ENCODE measurements at places on chromosomes 1 and 21. TPM values are rescaled to one million over a fixed set of nuclear protein-coding genes. Genes with fewer than 3 reads are reported as not detected.

SAMD11 gene
- 0.51 TPM for total RNA-seq

CC2D1B gene
- total RNA-seq, result 32.5 TPM

TTC39A gene
- 21.3 TPM for total RNA-seq

CTSK gene
- 2.0 TPM for total RNA-seq

LYPD8 gene
- total RNA-seq, result not detected

RPRD2 gene
- total RNA-seq, result 8.1 TPM

GRCh38 chr1:193940176-193940575, 753.8 kb upstream of the B3GALT2 start:
- no peak for DNase-seq

- DNase-seq, result no peak
These were observed 45.6 kb downstream of the IL23R start for GRCh38 chr1:67211589-67212563.

DNA sequence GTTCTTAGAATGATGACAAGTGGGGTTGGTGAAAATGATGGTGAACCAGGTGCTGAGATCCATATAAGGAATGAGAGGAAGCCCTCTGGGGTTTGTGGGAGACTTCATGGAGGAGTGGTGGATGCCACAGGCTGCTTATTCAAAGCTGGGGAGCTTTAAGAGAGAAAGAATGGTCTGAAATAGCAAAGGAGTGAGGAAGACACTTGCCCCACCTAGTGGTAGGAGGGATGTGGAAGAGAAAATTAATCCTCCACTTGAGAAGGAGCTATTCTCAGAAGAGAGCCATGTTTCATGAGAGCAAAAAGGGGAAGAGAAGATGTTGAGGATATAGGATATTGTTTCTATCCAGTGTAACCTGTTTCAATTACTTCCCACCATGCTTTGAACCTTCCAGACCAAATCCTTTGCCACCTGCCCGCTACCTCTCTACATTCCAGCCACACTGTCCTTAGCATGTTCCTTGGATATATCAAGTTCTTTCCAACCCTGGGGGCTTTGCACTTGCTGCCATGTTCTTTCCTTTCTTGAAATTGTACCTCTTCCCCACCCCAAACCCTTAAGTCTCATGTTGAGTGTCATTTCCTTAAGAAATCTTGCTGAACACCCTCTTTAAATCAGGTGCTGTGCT, 19.6 kb upstream of the ZNF648 start:
- DNase-seq, result no peak

- DNase-seq, result peak; percentile 41
These were observed 1.5 kb upstream of the KCNH1 start for GRCh38 chr1:211135342-211135950.

DNA sequence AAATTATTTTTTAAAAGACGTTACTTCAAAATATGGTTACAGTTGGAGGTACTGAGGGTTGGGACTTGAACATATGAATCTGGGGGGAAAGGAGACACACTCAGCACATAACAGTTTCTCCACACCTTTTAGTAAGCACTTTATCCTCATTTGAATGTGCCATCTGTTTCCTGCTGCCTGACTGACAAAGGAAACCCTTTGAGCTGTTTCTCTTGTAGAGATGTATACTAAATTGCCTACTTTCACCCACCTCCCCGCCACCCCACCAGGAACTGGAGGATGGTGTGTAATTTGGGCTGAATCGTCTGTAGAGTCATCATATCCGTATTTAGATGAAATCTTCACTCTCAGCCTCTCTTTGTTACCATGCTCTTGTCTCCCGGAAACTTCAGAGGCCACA, 108.1 kb downstream of the KAZN start:
- no peak for DNase-seq

- no peak for DNase-seq
These were observed 10.6 kb downstream of the GALNT2 start for GRCh38 chr1:230077436-230078213.

- DNase-seq, result no peak
These were observed 5.6 kb downstream of the CA6 start for GRCh38 chr1:8951231-8951630.

GRCh38 chr21:43667191-43667904, 8.0 kb downstream of the RRP1B start:
- no peak for DNase-seq

GRCh38 chr1:3631320-3632260, 6.8 kb downstream of the TPRG1L start:
- no peak for DNase-seq

DNA sequence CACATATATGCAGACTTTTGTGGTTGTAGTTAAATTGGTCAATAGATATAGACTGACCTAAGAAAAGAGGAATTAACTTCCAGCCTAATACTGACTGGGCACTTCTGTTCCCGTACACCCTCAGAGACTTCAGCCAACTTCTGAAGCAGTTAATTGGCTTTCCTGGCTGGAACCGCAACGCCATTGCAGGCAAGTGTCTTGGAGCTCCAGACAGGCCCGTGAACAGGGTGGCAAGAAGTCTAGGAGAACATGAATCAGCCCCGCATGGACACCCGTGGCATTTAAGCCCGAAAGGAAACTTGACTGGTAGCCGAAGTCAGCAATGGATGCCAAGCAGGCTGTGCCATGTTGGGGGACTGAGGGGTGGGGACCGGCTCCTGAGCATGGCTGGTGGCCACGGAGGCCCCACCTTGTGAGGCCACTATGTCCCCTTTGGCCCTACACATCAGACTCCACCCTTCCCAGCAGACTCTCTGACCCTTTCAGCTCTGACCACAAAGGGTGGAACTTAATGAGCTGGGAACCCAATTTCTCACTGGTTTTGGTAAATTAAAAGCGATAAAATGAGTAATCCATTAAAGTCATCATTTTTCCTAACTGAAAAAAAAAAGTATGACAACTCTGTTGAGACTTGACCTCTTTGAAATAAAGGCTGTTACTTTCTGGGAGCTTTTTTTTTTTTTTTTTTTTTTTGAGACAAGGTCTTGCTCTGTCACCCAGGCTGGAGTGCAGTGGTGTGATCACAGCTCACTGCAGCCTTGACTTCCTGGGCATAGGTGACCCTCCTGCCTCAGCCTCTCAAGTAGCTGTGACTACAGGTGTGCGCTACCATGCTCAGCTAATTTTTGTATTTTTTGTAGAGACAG, 54.1 kb downstream of the RUNX1 start:
- no peak for DNase-seq

DNA sequence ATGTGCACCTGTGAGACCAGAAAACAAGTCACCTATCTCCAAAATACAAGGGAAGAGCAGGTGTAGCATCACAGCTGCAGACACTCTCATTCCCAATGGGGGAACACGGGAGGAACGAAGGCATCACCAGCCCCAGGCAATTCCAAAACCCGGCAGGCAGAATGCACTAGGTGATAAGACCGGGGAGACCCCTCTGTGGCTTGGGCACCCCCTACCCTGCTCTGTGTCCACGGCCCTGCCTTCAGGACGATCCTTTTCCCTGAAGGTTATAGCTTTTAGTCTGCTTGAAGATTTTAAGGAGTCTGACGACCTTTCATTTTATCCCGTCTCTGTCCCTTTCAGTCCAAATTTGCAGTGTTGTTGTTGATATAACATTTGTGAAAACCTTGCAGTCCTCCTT, 19.2 kb downstream of the TRPM2 start:
- DNase-seq, result no peak

- DNase-seq, result no peak
These were observed 1.0 kb downstream of the SH3BP5L start for GRCh38 chr1:248824701-248825100.

DNA sequence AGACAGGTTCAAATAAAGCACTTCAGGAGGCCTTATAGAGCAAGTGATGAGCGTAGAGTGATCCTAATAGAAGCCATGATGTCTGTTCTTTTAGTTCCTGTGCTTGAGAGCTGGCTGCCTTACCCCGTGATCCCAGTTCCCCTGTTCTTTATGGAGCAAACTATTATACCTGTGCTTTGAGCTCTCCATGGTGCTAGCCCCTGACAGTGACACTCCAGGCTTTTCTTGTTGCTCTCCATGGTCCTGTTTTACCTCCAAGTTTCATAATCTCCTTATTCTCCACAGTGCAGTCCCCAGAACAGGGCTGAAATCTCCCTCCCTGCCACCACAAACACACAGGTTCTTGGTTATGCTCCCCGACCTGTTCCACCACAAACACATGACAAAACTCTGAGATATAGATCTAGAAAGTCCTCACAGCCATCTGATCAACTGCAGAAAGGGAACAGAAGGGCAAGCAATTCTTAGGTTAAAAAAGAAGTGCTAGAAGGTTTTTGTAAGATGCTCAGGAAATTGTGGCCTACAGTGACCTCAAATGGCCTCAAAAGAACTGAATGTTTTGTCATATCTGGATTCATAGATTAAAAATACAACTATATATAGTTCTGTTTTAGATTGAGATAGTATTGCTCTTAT, 6.0 kb downstream of the CADM3 start:
- DNase-seq, result peak; percentile 38

- DNase-seq, result peak; percentile 71
These were observed 207.9 kb upstream of the C1orf87 start for GRCh38 chr1:60281360-60281932.
